Psoas muscle (tissue), 8 donors: ENCODE measurements at places on chromosomes 5 and 9.

- no peak for DNase-seq
Observed at GRCh38 chr9:133513214-133514100, 11.3 kb downstream of the MYMK start.

DNA sequence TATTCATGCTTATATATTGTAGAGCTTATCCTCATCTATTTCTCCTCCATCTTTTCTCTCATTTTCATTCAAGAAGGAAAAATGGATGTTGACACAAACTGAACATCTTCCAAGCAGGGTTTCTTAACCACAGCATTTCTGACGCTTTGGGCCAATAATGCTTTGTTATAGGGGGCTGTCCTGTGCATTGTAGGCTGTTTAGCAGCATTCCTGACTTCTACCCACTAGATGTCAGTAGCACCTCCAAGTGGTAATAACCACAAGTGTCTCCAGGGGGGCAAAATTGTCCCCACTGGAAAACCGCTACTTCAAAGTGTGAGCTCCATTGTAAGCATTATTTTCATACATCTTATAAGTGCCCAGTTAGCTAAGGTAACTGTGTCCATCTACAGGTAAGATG, 2.6 kb upstream of the TXNDC8 start:
- DNase-seq: no peak

GRCh38 chr5:133112026-133112660, 60.3 kb downstream of the HSPA4 start:
- DNase-seq: no peak

- DNase-seq: no peak
Observed at GRCh38 chr9:100515578-100516494, 42.9 kb downstream of the TMEFF1 start.

GRCh38 chr9:87540444-87541105, 42.9 kb downstream of the DAPK1 start:
- no peak for DNase-seq

GRCh38 chr5:45793638-45794532, 97.7 kb upstream of the HCN1 start:
- DNase-seq: no peak

DNA sequence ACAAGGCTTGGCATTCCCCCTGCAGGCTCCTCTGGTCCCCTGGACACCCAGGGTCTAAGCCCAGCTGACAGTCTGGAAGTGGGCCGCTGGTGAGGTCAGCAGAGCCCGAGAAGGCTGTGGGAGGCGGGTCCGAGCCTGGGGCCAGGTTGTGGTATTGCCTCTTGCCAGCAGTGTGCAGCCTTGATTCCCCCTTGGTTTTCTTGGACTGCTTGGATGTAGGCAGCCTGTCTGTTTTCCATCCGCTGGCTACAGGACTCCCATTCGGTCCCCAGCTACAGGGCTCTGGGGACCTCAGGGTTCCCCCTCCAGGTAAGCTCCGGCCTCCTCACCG, 1.6 kb downstream of the AIF1L start:
- DNase-seq: no peak

DNA sequence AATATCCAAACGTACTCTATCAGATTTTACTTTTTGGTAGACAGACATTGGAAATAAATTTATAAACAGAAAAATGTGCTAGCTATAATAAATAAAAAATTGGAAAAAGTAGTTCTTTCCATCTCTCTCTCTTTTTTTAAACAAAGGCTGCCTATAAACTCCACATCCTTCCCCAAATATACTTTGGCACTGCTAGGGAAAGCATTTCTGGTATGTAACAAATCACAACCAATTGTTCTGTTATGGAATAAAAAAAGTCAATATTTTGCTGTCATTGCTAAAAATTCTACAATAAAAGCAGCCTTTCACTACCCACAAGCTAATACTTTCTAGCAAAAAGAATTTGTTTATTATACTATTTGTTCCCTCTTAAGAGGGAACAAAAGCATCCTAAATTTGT, 169.2 kb upstream of the TARS1 start:
- DNase-seq: no peak

DNA sequence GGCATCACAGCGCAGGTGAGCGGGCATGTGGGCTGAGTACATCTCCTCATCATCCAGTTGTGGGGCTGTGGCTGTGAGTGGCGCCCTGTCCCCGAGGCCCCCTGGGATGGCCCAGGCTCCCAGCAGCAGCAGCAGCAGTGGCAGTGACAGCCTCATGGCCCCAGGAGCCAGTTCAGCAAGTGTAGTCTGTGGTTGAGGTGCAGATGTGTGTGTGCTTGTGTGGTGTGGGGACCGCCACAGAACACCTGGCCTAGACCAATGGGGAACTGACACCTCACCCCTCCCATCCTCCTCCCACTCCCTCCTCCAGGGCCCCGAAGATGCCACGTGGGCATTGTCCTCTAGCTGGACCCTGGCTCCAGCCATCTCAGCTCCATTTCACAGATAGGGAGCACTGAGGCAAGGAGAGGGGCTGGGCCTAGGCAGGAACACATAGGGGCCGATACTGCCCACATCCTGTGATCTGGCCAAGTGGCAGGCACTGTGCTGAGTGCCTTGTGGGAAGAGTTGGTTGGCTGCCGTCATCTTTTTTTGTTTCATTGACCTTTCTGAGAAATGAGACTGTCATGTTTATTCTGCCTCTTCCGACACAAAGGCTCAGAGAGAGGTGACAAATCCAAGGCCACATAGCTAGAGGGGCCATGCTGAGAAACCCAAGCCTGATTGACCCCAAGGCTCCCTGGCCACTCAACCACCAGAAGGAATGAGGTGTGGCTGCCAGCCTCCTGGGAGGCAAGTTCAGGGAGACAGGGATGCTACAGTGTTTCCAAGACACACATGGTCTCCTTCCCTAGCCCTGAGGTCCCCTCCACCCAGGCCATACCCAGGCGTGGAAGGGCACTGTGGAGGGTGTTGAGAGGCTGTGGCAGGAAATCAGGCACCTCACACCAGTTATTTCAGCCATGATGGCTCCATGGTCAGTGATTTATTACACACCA, at the start of gene MZB1:
Gene MZB1 (minus strand): TSS at position 213 of the 938 bp plus-strand sequence. CDS start 57 bp downstream, at position 156.
- peak; percentile 45 for DNase-seq
